Liver (tissue), 10 donors: ENCODE measurements at places on chromosomes 5 and 9. TPM values are rescaled to one million over a fixed set of nuclear protein-coding genes. Genes with fewer than 3 reads are reported as not detected.
A peak's percentile ranks its signal among the peaks of the same experiment; 100 is the strongest.

- no peak overlapping the region for H3K4me3 ChIP-seq
- peaks cover 9% of the 10 kb centered on the region for H3K36me3 ChIP-seq
- no peaks in the 10 kb centered on the region for H3K4me1 ChIP-seq
- H3K27me3 ChIP-seq: no peaks in the 10 kb centered on the region
- peak; percentile 43 for DNase-seq
Observed at GRCh38 chr5:143014017-143014651, 244.0 kb downstream of the ARHGAP26 start.

- no peak for DNase-seq
- no peak overlapping the region for H3K27ac ChIP-seq
- H3K4me1 ChIP-seq: no peaks in the 10 kb centered on the region
- H3K36me3 ChIP-seq: no peaks in the 10 kb centered on the region
- no peak overlapping the region for H3K4me3 ChIP-seq
Observed at GRCh38 chr9:82490019-82490499, 501.5 kb downstream of the SPATA31D1 start.

- H3K4me3 ChIP-seq: no peak overlapping the region
- no peak for DNase-seq
- no peaks in the 10 kb centered on the region for H3K36me3 ChIP-seq
Observed at GRCh38 chr5:164020116-164020515, 514.7 kb downstream of the MAT2B start.

DNA sequence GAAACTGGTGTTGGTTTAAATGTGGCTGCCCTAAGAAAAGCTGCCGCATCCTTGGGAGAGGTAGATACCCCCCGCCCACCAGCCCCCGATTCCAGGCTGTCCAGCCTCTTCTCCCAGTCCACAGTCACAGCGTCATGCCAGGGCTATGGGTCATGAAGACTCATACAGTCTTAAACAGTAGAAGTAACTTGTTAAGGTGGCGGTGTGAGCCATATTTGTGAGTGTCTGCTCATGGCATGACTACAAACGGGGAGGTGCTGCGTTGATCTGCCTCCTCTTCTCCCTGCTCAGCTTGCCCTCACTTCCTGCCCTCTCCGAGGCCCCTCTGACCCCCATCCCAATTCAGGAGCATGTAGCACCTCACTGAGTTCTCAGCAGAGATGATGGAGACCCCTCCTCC lies 20.8 kb downstream of the FGD3 start:
- no peaks in the 10 kb centered on the region for H3K36me3 ChIP-seq
- no peak overlapping the region for H3K4me3 ChIP-seq
- H3K27me3 ChIP-seq: no peaks in the 10 kb centered on the region

- no peak overlapping the region for H3K27ac ChIP-seq
- DNase-seq: no peak
- H3K27me3 ChIP-seq: no peaks in the 10 kb centered on the region
- H3K4me1 ChIP-seq: peaks cover 22% of the 10 kb centered on the region
Observed at GRCh38 chr5:139694556-139695177, 46.5 kb downstream of the CXXC5 start.

Gene KIAA0825
- 0.25 TPM for polyA plus RNA-seq
